Foreskin melanocyte (primary cell): ENCODE measurements at places on chromosomes 1 and 21.

DNA sequence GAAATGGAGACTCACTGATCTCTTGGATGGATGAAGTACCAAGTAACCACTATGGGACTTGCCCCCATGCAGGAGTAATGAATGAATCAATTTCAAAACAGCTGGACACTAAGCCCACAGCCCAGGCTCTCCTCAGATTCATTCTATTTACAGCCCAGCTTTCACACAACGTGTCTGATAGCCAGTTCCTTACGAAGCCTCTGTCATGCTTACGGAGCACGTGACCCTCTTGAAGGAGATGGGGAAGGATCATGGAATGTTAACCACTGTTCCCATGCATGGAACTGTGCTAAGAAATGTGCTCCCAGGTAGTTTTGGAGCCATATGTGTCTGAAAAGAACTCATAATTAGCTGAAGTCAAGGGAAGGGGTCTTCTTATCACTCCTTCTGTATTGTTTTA, 124.1 kb downstream of the KIF26B start:
- no peak for DNase-seq

- no peak for DNase-seq
These were observed 11.2 kb downstream of the OR2W3 start for GRCh38 chr1:247906504-247907047.

DNA sequence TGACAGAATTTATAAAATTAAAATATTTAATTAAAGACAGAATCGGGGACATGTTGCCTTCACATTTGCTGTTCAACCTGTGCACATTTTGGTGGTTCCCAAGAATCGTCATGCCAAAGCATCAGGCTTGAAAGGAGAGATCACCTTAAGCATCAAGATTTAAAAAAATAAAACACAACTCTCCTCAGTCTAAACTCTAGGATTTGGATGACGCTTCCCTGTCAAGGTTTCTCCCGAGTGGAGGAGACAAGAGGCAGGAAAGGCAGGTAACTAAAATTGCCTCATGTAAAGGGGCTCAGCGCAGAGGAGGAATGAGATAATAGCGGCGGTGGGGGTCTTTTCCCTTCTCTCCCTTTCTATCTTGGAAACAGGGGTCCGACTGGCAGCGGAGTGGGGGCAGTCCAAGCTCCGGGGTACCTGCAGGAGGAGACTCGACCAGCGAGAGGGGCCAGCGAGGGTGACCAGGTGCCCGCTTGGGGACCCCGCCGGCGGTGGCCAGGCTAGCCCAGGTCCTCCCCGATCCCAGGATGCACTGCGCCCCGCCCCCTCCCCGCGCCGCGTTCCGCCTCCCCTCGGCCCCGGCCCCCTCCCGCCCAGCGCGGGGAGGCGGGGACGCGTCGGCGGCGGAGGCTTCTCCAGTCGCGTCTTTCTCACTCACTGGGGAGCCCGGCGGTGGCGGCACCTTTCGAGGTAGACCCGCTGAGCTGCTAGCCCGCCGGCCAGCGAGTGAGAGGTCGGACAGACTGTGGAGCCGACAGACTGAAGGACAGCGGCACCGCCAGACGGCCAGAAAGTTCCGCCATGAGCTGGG, at the start of gene FNBP1L:
Gene FNBP1L, plus strand, starts transcription at position 638 of the 811 bp plus-strand sequence. Its CDS starts 164 bp downstream, at position 802.
- no peak for DNase-seq

DNA sequence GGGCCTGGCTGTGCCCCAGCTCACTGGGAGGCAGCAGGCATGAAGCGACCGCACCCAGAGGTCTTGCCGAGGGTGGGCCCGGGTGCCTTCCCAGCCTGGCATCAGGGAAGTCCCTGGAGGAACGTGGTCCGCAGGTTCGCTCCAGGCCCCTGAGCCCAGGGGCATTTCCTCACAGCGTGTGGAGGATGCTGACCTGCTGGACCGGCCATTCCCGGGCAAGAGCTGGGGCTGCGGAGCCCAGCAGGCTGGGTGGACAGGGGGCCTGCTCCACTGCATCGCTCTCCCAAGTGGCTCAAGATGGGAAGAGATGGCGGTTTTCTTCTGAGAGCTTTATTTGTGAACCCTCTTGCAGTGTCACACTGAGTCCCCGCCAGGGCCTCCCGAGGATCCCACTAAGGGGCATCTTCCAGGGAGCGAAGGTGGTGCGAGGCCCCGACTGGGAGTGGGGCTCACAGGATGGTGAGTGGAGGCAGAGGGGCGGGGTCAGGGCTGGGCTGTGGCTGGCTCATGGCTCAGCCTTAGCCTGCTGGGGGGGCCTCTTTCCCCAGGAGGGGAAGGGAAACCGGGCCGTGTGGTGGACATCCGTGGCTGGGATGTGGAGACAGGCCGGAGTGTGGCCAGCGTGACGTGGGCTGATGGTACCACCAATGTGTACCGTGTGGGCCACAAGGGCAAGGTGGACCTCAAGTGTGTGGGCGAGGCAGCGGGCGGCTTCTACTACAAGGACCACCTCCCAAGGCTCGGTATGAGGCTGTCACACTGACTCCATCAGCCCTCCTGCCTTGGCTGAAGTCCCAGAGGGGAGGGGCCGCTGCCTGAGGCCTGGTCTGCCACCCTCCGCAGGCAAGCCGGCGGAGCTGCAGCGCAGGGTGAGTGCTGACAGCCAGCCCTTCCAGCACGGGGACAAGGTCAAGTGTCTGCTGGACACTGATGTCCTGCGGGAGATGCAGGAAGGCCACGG, 7.2 kb upstream of the MMP23B start:
- DNase-seq, result no peak

DNA sequence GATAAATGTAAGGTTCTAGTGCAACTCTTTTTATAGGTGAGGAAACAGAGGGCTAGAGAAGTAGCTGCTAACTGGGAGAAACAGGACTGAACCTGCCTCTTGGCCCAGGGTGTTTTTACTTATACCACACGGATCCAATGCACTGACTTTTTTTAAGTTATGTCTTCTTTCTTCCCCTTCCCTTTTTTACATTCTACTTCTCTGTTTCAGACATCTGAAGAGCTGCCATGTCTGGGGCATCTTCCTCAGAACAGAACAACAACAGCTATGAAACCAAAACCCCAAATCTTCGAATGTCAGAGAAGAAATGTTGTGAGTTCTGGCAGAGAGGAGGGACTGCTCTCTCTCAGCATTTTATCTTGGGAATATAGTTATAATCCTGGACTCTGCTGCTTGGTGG, 1.4 kb downstream of the PFKFB2 start:
- no peak for DNase-seq

GRCh38 chr1:225812488-225813213, 2.7 kb downstream of the EPHX1 start:
- no peak for DNase-seq

DNA sequence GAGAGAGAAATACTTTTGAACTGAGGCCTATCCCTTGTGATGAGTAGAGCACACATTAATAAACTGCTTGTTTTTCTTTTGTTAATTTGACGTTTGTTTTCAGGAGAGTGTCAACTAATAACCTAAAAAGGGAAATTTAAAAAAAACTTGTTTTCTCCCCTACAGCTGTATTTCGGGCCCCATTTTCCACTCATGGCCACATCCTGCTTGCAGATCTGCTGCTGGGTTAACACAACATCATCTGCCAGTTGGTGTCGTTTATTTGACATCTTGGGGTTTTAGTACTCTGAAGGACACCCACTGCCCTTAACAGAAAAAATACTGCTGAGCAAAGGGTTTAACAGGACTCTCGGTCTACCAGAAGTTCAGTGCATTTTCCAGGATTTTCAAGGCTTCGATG, 848 bp upstream of the PYHIN1 start:
- DNase-seq, result no peak

- DNase-seq, result no peak
These were observed 38.1 kb downstream of the GNPAT start for GRCh38 chr1:231279081-231279480.

DNA sequence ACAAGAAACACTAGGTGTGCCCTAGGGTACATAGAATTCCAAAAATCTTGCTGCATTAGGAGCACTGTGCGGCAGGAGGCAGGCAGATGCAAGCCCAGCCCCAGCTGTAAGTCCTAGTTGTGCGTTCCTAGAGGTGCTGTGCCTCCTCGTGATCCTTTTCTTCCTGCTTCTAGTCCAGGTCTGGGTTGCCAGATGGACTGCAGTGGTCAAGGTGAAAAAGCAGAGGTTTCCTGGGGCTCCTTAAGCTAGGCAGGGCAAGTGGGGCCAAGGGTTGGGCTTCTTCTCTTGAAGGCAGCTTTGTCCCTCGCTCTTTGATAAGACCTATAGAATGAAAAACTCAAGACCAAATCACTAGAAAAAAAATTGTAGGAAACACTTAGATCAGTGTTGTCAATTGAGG, 21.6 kb upstream of the SLC45A3 start:
- no peak for DNase-seq

DNA sequence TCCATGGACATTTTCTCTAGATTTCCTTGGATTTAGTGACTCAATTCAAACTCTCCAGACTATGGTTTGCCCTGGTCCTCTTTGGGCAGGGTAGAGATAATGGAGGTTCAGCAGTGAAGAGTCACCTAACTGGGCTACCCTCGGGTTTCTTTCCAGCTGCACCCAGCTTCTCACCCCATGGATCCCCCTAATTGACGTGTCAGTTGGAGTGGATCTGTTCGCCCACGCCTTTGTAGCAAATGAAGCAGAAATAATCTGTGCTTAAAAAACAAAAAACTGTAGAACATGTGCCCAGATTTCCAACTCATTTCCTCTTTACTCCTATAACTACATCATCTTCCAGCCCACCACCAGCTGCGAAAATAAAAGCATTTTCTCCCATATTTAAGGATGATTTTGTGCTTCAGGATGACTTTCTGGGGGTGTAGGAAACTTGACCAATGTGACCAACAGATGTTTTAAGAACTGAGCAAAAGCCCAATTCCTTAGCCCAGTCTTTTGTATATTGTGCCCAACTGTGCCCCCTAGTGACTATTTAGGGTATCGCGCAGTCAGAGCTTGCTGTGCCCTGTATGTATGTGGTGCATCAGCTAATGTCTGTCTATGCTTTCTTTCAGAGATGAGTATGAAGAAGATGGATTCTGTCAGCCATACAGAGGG, 66.5 kb upstream of the UBE2U start:
- DNase-seq, result peak; percentile 59

DNA sequence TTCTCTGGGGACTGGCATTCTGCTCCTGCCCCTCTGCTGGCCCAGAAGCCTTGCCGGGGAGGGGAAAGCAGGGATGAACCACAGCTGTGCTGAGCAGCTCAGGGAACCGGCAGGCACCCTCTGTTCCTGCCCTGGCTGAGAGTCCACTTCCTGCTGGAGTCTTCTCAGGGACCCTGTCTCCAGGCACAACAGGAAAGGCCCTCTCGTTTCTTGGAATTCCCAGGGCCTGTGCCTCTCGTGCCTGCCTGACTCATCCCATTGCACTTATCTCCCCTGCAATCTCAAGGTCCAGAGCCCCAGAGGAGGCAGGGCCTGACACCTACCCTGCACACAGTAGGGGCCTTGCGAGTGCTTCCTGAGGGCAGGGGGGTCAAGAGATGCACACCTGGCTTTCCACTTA, 1.1 kb upstream of the EDN2 start:
- no peak for DNase-seq

GRCh38 chr1:100077531-100077930, 55.2 kb downstream of the SASS6 start:
- no peak for DNase-seq

DNA sequence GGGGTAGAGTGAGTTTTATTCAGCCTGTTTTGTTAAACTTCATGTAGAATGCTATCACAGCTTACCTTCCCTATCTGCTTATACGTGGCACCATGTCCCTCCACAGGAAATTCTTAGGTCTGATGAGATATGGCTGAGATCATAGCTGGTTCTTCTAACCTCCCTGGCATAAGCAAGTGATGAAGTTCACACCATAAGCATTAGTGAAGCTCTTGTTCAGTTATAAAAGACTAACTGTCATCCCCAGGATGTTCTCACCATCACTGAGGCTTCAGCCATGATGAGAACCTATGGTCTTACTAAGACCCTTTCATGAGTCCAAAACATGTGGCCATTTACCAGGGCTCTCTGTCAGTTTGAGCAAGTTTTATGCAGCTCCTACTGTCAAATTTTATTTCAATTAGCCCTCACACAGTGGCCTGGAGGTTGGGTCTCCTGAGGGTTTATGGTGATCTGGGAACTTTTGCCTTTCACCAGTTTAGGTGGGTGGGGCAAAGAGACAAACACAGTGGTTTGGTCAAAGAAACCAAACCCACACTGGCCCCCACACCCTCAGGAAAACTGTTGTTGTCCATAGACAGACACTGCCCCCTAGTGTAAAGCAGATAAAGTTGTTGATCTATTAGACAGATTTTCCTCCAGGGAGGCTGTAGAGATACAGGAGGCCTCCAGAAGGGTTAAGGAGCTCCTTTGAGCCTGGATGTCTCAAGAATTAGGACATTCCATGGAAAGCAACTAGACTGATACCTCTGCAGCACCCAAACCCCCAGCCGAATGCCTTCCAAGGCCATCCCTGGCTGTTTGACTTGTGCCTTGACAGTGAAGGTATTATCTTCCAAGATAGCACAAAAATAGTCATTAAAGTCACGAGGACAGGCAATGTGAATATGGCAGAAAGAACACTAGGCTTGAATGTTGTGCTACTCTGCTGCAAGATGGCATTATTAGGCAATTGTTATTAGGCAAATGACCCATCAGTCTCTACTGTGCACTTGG, 5.0 kb downstream of the SLC22A15 start:
- DNase-seq, result peak; percentile 54

DNA sequence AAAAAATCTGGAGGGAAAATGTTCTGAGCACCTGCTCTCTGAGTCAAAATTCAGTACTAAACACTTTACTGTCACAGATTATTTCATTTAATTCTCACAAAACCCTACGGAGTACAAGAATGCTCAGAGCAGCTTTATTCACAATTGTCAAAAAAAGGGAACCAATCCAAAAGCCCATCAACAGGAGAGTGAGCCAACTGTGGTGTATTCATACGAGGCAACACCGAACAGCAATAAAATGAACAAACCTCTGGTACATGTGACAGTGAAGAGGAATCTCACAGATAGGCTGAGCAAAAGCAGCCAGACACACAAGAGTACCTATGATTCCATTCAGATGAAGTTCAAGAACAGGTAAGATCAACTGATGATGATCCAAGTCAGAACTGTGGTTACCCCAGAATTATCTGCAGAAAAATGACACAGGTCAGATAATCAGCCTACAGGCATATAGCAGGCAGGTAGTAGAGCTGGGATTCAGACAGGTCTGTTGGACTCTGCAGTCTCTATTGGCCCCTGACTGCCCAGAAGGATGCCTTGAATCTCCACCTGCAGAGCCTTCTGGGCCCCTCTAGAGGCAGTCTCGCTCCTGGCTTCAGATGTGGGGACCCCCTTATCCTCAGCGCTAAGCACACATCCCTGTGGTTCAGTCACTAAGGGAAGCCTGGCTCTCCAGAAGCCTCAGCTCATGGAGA, 19.2 kb downstream of the SLC9A1 start:
- DNase-seq, result no peak
